ENCODE measurements at places on chromosomes 12 and 14.

DNA sequence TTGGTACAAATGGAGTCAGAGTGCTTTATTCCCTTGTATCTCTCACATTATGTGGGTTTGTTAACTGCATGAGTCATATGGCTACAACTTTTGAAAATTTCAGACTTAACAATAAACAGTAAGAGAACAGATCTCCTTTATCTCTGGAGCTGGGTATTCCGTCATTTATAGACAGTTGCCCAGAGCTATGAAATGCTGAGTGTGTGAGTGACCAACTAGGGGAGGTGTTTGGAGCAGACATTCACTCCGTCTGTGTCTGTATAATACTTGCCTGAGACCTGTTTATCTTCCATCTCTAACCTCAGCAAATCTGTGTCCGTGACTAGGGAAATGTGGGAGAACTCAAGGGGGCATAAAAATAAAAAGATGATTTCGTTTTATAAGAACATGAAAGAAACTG is 279.9 kb upstream of the FAR2 start:
- no peak for DNase-seq

- no peak for DNase-seq
Measured at GRCh38 chr14:28765169-28765830, 1.3 kb upstream of the FOXG1 start.

GRCh38 chr12:14956024-14956891 is 5.1 kb downstream of the ARHGDIB start:
- DNase-seq: no peak

DNA sequence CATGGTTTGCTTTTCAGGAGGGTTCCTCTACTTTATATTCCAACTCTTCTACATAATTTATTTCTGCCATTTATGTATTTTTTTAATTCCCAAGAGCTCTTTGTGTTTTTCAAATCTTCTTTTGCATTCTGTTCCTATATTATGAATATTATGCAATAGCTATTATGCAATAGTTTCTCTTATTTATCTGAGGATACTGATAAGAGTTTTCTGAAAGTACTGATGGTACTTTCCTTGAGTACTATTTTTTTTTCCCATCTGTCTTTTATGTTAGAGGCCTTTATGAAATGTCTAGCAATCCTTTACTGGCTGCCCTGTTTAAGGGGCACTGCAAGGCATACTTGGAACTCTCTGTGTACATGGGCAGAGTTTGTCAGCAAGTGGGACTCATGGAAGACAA is 93.4 kb downstream of the SLC41A2 start:
- DNase-seq: no peak

- DNase-seq: no peak
Measured at GRCh38 chr14:73000073-73000472, 26.8 kb downstream of the ZFYVE1 start.

GRCh38 chr12:6277982-6278438 is 32.5 kb upstream of the PLEKHG6 start:
- no peak for DNase-seq

DNA sequence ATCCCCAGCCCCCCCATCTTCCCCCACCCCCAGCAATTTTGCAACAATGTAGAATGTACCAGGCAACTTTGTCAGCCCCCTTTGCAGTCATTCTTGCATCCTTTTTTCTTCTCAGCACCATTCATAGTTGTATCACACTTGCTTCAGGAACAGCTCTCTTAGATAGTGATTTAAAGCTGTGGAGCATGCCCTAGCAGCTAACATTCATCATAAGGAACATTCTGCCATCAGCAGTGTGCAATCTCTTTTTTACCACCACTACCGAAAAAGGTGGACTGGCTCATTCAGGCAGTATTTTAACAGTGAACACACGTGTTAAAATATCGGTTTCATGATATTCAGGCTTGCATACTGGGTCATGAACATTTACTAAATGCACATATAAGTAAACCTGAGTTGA is 45.1 kb downstream of the MARK3 start:
- no peak for DNase-seq

DNA sequence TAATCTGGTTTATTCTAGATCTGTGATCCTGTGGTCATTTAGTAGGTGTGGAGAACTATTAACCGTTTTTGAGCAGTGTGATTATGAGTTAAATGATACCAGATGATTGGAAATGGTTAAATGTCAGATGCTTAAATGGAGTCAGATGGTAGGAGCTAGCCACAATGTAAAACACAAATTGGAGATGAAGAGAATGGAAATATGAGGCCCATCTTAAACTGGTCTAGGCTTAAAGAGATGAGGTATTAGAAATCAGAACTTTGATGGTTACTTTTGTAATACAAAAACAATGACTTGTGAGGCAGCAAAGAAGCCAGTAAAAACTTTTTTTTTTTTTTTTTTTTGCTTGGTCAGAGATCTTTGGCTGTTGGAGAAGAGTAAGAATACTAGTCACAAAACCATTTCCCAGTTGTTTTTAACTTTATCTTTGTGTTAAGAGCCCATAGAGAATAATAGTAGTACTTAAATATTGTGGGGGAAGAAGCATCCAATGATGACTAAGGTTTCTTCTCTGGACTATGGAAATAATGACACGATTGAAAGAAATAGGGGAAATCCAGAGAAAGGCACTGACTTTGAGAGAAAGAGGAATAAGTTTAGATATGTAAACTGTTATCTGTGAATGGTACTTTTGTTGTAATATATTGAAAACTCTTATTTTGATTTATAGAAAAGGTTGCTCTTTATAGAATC is 95.9 kb downstream of the WNK1 start:
- no peak for DNase-seq

GRCh38 chr14:29743531-29743930 is 184.1 kb downstream of the PRKD1 start:
- DNase-seq: no peak

GRCh38 chr12:98818239-98818638 is 173.1 kb downstream of the APAF1 start:
- no peak for DNase-seq

- no peak for DNase-seq
Measured at GRCh38 chr14:96783043-96783914, 13.9 kb upstream of the VRK1 start.

DNA sequence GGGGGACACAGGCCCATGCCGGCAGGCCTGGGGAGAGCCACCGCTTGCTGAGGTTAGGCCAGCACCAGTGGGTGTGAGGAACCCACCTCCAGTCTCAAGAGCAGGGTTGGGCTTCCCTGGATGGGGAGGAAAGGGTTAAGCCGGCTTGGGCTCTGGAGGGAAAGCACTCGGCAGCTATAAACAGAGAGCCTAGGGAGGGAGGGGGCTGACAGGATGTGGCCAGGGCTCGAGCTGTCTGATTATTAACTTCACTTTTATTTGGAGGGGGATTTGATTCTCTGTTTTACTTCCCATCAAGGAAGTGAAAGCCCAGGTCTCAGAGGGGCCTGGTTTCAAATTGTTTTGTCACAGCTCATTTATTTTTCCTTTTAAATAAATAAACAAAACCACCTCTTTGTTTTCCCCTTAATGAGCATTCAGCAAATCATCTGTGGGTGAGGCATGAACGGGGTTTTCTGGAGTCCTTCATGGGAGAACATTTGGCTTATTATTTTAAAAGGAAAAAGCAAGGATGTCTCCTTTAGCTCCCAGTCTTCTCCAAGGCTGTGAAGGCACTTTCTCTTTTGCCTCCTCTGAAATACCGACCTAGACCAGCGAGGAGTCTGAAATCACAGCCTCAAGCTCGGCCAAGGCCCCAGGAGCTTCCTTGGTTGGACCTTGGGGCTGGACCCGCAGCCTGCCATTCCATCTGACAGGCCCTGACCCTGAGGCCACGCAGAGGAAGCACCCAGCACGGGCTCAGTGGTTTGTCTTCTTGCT is 21.9 kb upstream of the ZFP36L1 start:
- DNase-seq: no peak

DNA sequence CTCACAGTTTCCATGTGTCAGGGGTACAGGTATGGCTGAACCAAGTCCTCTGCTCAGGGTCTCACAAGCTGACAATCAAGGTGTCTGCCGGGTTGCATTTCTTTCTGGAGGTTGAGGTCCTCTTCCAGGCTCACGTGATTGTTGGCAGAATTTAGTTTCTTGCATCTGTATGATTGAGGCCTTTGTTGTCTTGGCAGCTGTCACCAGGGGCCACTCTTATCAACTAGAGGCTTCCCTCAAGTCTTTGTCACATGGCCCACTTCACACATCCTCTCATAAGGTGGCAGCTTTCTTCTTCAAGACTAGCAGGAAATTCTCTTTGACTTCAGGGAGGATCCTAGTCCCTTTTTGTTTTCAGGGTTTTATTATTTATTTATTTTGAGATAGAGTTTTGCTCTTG is 46.0 kb upstream of the FOS start:
- DNase-seq: no peak

- DNase-seq: no peak
Measured at GRCh38 chr14:66651536-66652220, 143.7 kb downstream of the GPHN start.

GRCh38 chr12:6606331-6607131 is 648 bp downstream of the CHD4 start:
- DNase-seq: peak; percentile 54

DNA sequence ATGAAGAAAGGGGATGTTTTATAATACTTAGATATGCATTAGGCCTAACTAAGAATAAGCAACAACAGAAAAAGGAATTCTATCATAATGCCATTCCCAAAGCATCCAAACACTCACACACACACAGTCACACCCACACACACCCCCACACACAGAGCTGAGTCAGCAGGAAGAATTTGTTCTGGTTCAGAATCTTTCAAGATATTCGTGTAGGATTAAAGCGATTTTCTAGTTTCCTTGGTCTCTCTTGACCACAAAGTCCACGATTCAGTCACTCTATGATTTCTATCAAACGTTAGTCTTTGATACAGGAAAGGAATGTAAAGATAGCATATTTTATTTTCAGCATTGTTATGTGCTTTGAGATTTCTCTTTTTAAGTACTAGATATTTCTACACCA is 382.6 kb upstream of the DCN start:
- no peak for DNase-seq

- no peak for DNase-seq
Measured at GRCh38 chr12:94722664-94723063, 72.3 kb upstream of the TMCC3 start.

GRCh38 chr12:32273712-32274111 is 125.6 kb upstream of the FGD4 start:
- no peak for DNase-seq

- no peak for DNase-seq
Measured at GRCh38 chr14:37230551-37231194, 32.9 kb downstream of the MIPOL1 start.

- no peak for DNase-seq
Measured at GRCh38 chr12:80857311-80857710, 80.4 kb downstream of the LIN7A start.

- DNase-seq: no peak
Measured at GRCh38 chr12:4796694-4797482, 76.7 kb downstream of the GALNT8 start.

DNA sequence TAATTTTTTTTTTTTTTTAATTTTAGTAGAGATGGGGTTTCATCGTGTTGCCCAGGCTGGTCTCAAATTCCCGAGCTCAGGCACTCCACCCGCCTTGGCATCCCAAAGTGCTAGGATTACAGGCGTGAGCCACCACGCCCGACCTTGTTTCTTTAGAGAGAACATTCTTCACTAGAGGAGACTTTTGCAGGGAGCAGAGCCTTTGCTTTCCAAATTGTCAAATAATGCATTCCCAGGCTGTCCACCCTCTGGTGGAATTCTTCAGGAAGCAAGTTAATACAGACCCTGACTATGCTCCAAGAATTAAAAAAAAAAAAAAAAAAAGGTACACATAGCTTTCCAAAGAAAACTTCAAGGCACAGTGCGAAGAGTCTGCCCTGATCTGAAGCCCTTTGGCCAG is 6.8 kb downstream of the ALDH1L2 start:
- DNase-seq: no peak

GRCh38 chr12:47755655-47756562 is 2.8 kb downstream of the RAPGEF3 start:
- no peak for DNase-seq

GRCh38 chr12:16606201-16606849 is 363 bp upstream of the LMO3 start:
- DNase-seq: no peak

- no peak for DNase-seq
Measured at GRCh38 chr12:64918344-64918743, 93.9 kb downstream of the TBC1D30 start.

- no peak for DNase-seq
Measured at GRCh38 chr14:60845523-60845922, 111.0 kb downstream of the MNAT1 start.

- DNase-seq: no peak
Measured at GRCh38 chr12:116590561-116590960, 31.4 kb downstream of the MAP1LC3B2 start.

GRCh38 chr12:13956060-13956590 is 25.3 kb downstream of the GRIN2B start:
- no peak for DNase-seq

DNA sequence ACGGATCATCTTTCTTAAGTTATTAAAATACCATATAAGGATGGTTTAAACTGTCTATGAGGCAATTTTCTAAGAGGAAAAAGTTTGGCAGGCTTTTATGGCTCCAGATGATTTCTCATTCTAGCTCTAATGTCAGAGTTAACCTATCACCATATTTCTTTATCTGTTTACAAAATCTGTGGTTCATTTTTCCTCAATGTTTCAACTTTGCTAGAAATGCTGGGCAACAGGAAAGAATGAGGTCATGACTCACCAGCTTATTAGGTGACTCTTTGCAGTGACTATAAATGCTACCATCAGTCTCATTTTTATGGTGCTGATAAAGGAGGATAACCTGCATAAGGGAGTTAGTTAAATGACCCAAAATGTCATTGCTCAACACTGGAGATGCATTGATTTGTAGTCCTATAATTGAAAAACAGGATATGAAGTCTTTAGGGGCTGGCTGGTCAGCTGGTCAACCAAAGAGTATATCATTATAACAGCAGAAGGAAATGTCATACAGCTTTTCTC is 45.3 kb upstream of the RAP1B start:
- no peak for DNase-seq

DNA sequence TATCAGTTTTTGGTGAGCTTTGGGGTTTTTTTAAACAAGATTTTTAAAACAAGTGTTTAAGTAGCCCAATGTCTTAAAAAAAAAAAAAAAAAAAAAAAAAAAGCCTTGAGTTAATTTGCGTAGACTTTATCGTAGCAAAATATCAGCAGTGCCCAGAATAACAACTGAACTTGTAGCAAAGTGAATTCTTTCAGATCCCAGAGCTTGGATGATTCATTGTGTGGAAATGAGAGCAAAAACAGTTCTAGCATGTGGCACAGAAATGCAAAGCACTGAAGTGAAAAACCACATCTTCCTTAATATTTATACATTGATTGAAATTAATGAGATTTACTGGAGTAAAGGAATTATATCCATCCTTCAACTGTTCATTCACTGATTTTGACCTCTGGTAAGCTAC is 258.1 kb downstream of the EGLN3 start:
- no peak for DNase-seq

All from stimulated activated CD8-positive, alpha-beta memory T cell treated with anti-CD3 and anti-CD28 coated beads, Interleukin-2, amount 100 ng/mL, for 1 hour (primary cell).